T-helper 1 cell (primary cell): ENCODE measurements at places on chromosomes 5 and 9.
A peak's percentile ranks its signal among the peaks of the same experiment; 100 is the strongest.

- DNase-seq, result no peak
Observed at GRCh38 chr9:91043056-91043810, 241.6 kb downstream of the SYK start.

DNA sequence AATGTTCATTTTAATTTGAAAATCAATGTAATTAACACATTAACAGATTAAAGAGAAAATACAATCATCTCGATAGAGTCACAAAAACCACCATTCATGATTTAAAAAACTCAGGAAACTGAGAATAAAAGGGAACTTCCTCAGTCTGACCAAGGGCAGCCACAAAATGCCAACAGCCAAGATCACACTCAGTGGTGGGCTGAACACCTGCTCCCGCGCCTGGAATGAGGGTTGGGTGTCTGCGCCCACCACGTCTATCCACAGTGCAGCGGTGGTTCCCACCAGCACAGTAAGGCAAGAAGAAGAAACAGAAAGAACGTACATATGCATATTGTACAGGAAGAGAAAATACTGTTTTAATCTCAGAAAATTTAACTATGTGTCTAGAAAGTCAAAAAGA lies 11.7 kb upstream of the NSMF start:
- no peak for DNase-seq

GRCh38 chr5:125011014-125011413 lies 264.6 kb upstream of the ZNF608 start:
- DNase-seq, result no peak

DNA sequence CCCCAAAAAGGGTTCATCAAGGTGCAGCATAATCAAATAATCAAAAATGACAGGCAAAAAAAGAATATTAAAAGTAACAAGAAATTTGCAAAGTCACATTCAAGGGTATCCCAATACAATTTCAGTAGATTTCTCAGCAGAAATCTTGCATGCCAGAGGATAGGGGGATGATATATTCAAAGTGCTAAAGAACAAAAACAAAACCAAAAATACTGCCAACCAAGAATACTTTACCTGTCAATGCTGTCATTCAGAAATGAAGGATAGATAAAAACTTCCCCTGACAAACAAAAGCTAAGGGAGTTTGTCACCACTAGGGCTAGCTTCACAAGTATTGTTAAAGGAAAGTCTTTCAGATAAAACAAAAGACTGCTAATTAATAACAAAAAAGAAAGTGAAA lies 68.7 kb upstream of the EDIL3 start:
- no peak for DNase-seq

- no peak for DNase-seq
Observed at GRCh38 chr5:115382989-115383388, 86.5 kb upstream of the CCDC112 start.

GRCh38 chr9:129006328-129007034 lies 21.6 kb downstream of the SH3GLB2 start:
- DNase-seq, result peak; percentile 43

- DNase-seq, result no peak
Observed at GRCh38 chr5:172878933-172879752, 45.1 kb downstream of the ERGIC1 start.

DNA sequence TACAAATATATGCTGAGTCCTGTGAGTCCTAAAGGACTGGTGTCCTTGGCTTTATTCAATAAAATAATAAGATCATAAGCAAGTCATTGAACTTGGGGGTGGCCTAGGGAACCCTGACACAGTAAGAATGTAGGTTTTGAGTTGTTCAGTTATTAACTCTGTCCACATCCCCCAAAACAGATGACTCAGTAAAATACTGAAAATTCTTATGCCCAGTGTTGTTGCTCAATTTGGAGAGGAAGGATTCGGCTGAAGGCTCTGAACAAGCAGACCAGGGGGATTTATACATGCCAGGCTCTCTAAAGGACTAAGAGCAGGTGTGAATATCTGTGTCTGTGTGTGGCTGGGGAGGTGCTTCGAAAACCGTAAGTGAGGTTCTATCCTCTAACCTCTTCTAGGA lies 173.7 kb downstream of the RMI1 start:
- DNase-seq, result no peak

- no peak for DNase-seq
Observed at GRCh38 chr5:26660116-26660515, 378.3 kb downstream of the CDH9 start.

DNA sequence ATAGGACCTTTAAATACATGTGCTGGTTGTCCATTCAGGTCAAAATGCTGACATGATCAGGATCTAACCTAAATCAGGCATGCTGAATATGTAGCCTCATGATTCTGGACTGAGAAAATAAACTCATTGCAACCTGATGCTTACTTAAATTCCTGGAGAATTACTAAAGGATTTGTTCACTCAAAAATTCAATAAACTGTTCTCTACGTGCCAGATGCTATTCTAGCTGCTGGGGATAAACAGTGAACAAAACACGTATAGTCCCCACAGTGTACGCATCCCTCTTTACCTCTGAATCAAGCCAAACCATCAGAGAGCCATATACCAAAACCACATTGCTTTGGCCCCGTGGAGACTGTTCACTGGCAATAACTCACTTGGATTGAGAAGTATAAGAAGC lies 6.1 kb downstream of the SCAI start:
- DNase-seq, result no peak

- no peak for DNase-seq
Observed at GRCh38 chr9:93532141-93532540, 44.2 kb upstream of the PHF2 start.

- DNase-seq, result peak; percentile 23
Observed at GRCh38 chr5:151156507-151157420, 815 bp downstream of the ANXA6 start.

DNA sequence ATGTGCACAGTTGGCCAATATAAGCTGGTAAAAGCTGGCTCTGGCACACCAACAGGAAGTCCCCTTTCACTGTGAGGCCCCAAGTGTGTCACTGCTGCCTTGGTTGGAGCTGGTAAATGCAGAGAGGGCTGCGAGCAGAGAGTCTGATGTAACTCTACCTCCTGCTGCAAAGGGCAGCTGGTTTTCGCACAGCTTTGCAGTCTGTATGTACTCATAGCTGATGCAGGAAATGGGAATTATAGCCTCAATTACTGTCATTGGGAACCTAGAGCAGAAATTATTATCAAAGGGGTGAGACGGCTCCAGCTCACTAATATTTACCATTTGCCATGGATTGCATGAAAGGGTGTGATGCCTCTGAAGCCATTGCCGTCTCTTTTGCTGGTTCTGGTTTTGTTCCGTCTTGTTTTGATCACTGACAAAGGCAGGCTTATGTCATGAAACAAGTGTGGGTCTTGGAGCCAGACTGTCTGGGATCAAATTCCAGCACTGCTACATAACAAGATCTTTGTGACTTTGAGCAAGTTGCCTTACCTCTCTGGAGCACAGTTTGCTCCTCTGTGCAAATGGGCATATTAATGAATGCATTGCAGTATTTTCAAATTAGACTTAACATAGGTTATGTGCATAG lies 124.3 kb upstream of the SLC25A48 start:
- no peak for DNase-seq

- DNase-seq, result no peak
Observed at GRCh38 chr5:102794677-102795331, 39.7 kb downstream of the PAM start.

GRCh38 chr5:172902497-172903472 lies 56.4 kb upstream of the RPL26L1 start:
- no peak for DNase-seq

DNA sequence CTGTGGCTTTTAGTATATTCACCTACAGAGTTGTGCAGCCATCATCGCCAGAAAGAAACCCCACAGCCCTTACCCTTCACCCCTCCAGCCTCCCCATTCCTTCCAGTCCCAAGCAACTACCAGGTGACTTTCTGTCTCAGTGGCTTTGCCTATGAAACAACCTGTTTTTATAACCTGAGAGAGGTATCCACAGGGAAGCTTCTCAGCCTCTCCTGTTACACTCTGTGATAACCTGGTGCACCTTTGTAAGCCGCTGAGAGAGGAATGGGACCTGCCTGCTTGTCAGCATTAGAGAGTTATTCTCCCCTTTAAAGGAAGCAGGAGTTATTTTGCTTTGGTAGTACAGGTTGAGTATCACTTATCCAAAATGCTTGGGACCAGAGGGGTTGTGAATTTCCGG lies 93.6 kb downstream of the TRIO start:
- DNase-seq, result no peak

GRCh38 chr9:118957585-118957984 lies 411.6 kb downstream of the BRINP1 start:
- no peak for DNase-seq

DNA sequence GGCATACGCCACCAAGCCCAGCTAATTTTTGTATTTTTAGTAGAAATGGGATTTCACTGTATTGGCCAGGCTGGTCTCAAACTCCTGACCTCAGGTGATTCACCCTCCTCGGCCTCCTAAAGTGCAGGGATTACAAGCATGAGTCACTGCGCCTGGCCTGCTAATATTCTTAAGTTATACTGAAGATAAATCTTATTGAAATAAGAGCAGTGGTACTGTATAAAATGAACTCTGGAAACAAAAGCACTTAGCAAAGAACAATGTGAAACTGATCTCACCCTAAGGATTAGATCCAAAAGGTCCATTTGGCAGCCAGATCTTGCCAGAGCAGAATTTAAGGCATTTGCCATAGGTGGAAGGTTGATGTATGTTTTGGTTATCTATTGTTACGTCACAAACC lies 27.1 kb downstream of the CYSTM1 start:
- DNase-seq, result no peak

DNA sequence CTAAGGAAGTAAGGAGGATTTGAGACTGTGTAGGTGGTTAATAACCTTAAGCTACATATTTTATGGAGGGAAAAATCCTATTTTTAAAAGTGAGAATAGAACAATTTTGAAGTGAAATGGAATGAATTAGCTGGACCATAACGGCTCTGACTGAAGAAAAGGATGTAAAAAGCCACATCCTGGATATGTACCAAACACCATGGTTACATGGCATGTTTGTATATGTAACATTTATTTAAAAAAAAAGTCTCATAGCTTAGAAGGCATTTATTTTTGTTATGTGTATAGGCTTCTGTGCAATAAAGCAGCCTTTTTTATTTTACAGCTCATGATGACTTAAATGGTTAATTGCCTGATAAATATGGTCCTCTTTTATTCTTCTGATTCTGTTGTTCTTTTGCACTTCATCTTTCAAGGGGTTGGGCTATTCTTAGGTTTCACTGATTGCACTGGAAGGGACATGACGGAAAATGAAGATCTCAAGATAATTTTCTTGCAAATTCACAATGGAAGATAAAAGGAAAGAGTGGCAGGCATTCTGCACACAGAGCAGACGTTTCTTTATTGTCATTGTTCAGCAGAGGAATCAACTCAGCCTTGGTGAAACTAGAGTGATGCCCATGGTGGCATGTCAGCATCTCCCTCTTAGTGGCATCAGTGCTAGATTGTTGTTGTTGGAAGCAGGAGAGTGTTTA lies 63.1 kb downstream of the DOCK8 start:
- DNase-seq, result no peak

GRCh38 chr5:135545099-135545498 lies 9.3 kb upstream of the NEUROG1 start:
- DNase-seq, result no peak

- no peak for DNase-seq
Observed at GRCh38 chr5:103402851-103403250, 144.3 kb downstream of the MACIR start.

GRCh38 chr5:178899289-178899688 lies 3.6 kb downstream of the ZFP2 start:
- DNase-seq, result no peak

DNA sequence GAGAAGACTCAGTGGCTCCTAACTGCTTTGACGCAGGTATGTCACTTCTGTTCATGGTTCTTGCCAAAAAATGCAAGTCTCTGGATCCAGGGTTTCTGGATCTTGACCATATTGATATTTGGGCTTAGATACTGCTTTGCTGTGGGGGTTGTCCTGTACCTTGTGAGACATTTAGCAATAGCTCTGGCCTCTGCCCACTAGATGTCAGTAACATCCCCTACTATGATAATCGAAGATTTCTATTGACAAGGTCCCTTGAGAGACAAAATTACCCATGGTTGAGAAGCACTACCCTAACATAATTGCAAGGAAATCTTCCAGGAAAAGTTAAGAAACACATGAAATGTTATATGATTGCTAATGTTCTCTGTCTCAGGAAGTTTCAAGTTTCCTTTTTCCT lies 285.4 kb downstream of the TMEM232 start:
- DNase-seq, result no peak

DNA sequence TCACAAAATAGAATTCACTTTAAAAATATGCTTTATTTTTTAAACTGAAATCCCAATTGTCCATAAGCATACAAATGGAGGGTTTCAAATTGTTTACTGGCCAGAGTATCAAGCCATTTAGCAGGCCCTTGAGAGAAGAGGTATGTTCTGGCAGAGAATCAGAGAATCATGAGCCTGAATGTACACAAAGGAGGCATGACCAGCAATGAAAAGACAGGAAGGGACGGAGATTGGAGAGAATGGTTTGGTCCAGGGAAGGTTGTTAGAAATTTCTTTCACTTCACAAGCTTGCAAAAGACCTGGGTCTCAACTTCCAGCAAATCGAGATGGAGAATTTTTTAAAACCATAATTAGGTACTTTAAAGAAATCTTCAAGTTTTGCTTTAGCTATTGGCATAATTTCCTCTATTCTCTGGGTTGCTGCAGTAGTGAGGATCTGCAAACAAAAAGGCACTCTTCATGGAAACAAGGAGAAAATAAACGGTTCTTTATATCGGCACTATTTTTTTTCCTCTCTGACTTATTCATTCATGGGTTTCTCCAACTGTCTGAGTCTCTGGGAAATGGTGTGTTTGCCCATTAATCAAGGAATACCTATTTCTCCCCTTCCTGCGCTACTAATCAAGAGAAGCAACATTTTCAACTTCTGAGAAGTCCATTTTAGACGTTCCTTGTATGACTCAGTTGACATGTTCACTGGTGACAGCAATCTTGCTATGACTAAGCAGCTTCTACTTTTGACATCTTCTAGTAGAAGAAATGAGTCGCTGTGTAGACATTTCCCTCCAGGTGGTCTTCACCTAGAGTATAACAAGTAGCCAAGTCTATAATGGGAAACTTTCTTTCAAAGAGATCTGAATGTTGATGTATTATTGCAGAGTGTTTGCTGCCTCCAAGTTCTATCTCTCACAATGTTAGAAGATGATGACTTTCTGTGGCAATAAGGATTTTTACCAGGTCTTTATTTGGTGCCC lies 23.1 kb upstream of the ERCC6L2 start:
- DNase-seq, result peak; percentile 92

DNA sequence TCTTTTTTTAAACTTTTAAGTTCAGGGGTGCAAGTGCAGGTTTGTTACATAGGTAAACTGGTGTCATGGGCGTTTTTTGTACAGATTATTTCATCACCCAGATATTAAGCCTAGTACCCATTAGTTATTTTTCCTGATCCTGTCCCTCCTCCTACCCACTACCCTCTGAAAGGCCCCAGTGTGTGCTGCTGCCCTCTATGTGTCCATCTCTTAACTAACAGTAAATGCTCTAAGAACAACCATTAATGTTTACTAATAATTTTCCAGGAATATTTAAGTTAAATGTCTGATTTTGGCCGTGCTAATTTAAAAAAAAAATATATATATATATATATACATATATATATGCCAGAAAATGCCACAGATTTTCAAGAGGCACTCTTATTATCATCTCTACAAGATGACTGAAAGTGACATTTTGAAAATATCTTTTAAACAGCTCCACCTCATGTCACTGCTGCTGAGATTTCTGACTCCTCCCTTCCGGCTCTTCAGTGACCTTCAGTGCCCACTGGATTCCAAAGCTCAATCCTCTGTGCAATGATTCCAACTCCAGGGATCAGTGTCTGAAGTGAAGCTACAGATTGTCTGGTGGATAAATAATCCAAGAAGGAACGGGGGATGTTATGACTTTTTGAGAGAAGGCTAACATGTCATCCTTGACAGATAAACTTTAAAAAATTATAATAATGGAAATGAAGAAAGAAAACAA lies 46.7 kb upstream of the HNRNPA0 start:
- no peak for DNase-seq
